Vagina (tissue), 2 donors: ENCODE measurements at places on chromosomes 6 and 20.

- no peak for DNase-seq
These were observed 480.8 kb upstream of the JARID2 start for GRCh38 chr6:14765106-14765505.

DNA sequence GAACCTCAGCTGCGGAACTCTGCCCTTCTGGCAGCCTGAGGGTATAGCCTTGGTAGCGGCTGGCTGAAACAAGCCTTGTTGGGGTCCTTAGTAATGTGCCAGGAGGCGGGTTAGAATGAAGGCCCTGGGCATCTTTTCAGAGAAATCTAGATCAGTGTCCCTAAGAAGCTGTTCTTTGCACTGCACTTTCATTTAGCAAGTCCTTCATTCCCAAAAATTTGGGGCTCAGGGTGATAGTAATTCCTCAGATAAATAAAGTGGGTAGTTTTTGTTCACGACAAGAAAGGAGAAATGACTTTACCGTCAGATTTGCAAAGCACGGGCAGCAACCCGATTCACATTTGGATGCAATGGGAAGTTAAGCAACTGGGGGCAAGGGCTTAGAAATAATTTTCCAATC, 3.2 kb downstream of the INSM1 start:
- DNase-seq: no peak

DNA sequence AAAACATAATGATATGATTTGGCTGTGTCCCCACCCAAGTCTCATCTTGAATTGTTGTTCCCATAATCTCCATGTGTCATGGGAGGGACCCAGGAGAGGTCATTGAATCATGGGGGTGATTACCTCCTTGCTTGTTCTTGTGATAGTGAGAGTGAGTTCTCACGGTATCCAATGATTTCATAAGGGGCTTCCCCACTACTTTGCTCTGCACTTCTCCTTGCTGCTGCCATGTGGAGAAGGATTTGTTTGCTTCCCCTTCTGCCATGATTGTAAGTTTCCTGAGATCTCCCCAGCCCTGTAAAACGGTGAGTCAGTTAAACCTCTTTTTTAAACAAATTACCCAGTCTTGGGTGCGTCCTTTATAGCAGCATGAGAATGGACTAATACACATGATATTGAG, 156.8 kb upstream of the PLCB4 start:
- no peak for DNase-seq

GRCh38 chr6:7152462-7152861, 44.7 kb downstream of the RREB1 start:
- DNase-seq: no peak

GRCh38 chr6:44699082-44699481, 311.6 kb downstream of the CDC5L start:
- DNase-seq: no peak

GRCh38 chr6:114707081-114707620, 364.3 kb upstream of the HS3ST5 start:
- DNase-seq: no peak

DNA sequence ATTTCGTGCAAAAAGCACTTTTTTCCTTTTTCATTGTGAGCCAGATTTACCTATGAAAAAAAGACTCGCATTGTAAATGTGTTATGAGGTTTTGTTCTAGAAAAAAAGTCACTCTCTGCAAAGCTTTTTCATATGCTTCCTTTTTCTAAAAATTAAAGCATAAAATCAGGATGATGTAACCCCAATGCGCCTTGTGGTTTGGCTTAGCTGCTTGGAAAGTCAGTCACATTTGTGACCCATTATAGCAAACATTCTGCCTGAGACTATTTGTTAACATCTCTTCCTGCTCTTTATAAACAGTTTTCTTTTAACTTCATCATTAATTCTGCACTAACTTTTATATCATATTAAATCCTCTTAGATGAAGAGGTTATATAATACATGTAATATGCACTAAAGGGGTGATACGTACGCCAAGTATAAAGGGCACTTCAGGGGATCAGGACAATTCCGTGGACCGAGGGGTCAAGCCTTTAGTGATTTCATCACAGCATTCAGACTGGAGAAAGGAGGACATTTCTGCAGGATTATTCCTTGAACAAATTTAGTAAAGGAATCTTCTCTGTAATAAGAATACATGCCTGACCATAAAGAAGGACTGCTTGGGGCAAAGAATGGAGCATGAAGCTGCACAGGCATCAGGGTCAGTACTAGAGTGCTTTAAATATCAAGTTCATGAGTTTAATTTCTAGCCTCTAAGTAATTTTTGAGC, 48.1 kb upstream of the SMLR1 start:
- DNase-seq: no peak

DNA sequence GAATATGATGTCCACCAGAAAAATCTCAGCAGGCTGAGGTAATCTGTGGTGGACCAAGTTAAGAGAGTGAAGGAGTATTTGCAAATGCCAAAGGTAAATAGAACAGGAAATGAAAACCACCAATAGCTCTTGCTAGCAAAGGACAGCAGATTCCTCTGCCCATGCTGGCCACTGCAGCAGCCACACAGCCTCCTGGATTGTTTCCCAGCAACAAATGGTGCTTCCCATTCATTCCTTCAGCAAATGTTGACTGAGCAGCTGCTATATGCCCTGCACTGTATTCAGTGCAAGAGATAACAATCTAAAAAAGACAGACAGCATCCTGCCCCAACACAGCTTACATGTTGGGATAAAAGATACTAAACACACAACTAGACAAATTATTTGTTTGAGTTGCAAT, 11.0 kb downstream of the ROS1 start:
- no peak for DNase-seq

- no peak for DNase-seq
These were observed 386.6 kb downstream of the NKAIN2 start for GRCh38 chr6:124190256-124190655.

- DNase-seq: no peak
These were observed 41.9 kb downstream of the NHLRC1 start for GRCh38 chr6:18080544-18080943.

- DNase-seq: no peak
These were observed 32.9 kb downstream of the TRIM38 start for GRCh38 chr6:25995507-25995906.

DNA sequence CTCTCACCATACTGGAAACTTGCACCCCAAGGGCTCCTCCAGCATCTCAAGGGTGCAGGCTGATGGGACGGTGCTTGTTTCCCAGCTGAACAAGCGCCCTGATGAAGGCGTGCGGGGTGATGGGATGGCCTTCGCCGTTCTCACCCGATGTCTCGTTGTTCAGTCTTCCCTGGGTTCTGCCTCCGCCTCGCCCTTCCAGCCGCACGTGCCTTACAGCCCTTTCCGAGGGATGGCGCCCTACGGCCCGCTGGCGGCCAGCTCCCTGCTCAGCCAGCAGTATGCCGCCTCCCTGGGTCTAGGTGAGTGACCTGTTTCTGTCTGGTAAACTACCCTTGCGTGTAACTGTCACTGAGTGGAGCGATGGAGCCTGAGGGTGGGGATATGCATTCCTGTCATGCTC, 3.9 kb downstream of the LSM14B start:
- DNase-seq: no peak

DNA sequence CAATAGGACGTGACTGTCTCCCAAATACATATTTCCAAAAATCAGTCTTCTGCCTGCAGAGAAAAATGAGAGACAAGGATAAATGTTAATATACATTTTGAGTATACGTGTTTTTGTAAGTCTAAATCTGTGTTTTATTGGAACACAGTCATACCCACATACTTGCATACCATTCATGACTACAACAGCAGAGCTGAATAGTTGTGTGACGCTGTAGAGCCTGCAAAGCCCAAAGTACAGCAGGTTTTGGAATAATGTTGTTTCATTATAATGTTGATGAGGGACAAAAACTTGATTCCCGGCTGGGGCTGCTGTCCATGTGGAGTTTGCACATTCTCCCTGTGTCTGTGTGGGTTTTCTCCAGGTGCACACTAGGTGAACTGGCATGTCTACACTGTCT, 23.8 kb upstream of the FBXO9 start:
- no peak for DNase-seq

DNA sequence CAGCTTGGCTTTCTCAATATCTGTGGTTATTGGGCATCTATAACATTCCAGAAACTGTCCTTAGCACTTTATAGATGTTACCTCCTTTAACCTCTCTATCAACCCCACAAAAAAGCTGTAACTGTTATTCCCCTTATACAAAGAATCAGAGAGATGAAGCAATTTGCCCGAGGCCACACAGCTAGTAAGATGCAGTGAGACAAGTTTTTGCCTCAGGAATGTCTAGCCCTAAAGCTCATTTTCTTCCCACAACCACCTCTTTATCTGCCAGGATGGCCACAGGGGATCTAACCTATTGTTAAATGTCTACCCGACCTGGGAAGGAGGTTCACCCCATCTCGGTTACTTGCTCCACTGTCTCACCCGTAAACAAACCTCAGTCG, 31.9 kb upstream of the TCP11 start:
- no peak for DNase-seq

DNA sequence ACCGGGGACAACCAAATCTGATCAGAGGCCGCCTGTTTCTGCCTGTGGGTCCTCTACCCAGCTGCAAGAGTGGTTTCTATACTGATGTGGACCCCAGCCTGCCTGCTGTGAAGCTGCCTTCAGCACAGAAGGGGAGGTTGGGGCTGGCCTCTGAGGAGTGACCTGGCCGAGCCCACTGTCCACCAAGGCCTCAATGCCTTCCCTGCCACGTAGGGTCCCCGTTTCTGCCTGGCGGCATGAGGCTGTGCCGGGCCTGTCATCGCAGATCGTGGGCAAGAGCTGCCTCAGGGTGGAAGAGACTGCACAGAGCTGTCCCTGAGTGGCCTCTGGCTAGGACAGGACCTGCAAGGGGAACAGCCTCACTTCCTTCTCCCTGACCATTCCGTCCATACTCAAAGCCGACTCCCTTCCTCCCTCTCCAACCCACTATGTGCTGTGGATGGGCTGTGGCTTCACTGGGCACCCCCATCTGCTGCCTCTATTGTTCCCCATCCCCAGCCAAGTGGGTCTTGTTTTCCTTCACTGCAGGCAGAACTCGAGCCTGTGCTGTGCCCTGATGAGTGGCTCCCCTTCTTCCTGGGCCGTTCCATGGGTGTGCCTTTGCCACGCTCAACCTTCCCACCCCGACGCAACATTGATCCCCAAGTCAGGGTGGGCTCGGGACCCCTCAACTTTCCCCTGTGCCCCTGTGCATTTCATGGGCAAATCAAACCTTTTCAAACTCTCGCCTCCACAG, 60.3 kb downstream of the ERMARD start:
- DNase-seq: no peak

DNA sequence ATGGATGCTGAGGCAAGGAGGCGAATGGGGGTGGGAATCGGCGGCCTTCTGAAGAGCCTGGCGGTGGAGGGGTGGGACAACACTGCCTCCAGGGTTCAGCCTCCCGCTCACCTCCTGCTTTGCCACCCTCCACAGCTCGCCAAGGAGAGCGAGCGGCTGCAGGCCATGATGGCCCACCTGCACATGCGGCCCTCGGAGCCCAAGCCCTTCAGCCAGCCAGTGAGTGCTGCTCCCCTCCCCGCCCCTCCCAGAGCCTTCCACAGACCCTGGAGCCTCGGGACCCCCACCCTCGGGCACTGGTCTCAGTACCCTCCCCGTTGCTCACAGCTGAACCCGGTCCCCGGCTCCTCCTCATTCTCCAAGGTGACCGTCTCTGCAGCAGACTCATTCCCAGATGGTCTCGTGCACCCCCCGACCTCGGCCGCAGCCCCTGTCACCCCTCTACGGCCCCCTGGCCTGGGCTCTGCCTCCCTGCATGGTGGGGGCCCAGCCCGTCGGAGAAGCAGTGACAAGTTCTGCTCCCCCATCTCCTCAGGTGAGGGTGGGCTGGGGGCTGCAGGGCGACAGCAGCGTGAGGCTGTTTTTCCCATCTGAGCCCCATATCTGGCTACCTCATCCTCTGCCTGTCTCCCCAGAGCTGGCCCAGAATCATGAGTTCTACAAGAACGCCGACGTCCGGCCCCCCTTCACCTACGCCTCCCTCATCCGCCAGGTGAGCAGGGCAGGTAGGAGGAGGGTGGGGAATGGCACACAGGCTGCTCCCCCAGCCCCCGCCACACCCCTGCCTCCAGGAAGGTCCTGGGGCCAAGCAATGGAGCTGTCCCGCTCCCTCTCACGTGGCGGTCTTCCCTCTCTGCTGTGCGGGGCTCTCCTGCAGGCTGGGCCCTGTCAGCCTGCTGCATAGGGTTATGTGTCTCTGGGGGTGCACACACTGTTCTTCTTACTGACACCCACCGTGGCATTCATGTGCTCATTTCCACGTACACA, 43.7 kb downstream of the FOXP4 start:
- DNase-seq: no peak

DNA sequence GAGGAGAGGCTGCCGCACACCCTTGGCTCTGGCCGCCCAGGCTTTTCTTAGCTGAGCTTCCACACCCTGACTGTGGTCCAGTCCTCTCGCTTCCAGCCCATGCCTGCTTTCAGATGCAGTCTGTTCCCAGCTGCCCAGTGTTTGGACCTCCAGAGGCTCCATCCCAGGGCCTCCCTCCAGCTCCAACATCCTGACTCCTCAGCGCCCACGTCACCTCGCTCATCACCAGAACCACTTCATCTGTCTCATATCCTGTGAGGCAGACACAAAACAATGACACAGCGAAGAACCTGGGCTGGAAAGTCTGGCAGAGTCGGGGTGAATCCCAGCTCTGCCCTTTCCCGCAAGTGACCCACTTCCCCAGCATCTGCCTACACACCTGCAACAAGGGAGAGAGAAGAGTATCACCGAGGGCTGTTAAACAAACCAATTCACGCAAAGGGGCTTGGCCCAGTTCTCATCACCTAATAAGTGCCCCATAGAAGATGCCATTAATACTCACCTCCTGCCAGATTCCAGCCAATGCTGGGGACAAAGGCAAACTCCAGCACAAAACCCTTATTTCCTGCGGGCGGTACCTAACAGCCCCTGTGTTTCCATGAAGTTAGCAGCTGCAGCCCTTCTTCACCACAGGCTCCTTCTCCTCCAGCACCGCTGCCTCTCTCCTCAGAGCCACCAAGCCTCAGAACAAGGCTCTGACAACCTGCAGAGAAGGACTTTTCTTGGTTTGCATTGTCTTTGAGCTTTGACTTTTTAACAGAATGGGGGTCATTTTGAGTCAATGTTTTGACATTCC, 133.4 kb upstream of the CDH4 start:
- DNase-seq: no peak

DNA sequence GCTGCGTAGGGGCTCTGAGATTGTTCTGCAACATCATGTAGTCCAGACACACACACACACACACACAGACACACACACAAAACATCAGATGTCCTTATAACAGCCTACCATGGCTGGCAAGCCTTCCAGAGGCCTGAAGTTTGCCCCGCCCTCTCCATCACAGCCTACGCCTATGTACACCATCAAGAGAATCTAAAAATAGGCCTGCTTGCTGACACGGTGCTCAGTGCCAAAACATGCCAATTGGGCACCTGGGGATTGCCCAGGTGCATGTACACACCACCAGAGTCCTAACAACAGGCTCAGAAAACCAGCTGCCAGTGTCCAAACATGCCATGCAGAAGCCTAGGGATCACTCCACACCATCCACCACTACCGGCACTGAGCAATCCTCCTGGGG, 391.7 kb upstream of the SPTLC3 start:
- DNase-seq: no peak

DNA sequence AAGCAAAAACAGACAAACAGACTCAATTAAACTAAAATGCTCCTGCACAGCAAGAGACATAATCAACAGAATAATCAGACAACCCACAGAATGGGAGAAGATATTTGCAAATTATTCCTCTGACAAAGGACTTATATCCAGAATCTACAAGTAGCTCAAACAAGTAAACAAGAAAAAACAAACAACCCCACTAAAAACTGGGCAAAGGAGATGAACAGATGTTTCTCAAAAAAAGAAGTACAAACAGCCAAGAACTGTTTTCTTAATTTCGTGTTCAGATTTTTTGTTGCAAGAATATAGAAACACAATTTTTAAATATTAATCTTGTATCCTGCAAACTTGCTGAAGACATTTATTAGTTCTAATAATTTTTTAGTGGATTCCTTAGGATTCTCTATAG, 274.1 kb downstream of the BCKDHB start:
- DNase-seq: no peak
